ENCODE measurements at places on chromosomes 1 and 21.

- DNase-seq, result no peak
Observed at GRCh38 chr1:183234660-183235476, 48.8 kb downstream of the LAMC2 start.

GRCh38 chr1:234484218-234484617 lies 5.2 kb upstream of the TARBP1 start:
- DNase-seq, result no peak

DNA sequence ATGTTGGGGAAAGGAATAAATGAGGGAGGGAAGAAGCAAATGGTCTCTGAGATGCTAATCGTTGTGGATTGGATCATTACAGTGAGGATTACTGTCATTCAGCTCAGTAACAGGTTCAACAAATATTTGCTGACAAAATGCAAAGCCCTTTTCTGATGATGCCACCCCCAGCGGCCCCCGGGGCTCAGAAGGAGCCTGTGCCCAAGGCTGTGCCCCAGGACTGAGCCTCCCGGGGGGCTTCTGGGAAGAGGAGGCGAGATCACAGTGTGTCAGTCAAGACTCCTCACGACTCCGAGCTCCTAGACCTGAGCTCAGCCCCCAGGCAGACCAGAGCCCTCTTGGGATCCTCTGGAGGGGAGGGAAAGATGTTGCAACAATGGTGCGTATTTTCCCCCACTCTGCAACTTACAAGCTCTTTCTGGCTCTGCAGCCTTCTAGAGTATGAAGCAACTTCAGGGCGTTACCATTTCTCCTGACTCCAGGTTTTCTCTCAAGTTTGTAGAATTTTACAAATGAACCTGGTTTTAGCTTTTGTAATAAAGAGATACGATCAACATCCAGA lies 20.8 kb downstream of the EPHA8 start:
- DNase-seq, result no peak

DNA sequence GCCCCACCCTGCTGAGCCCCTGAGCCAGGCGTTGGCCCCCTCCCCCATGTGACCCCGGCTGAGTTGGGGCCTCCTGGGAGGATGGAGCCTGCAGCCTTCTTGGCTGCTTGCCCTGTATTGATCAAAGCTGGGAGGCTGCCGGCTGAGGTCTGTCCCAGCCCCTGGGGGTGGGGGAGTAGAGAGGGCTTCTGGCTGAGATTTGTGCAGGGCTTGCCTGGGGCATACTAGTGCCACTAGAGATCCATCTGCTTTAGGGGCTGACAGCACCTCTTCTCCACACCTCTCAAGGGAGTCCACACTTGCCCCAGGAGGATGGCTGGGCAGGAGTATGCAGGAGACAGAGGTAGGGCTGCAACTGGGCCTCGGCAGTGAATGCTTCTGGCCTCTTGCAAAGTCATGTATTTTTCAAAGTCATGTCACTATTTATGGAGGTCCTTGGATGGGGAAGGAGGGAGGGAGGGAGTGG lies 53.6 kb upstream of the SSBP3 start:
- DNase-seq, result no peak

DNA sequence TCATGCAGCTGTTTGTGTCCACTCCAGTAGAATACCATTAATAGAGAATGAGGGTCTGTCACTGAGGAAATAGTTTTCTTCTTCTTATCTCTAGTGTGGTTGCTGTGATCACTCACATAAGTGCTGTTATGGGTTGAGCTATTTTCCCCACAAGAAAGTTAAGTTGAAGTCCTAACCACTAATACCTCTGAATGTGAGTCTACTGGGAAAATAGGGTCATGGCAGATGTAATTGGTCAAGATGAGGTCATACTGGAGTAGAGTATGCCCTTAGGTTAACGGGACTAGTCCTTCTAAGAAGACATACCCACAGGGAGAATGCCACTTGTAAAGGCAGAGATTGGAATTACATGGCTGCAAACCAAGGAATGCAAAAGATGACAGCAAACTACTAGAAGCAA lies 70.5 kb upstream of the COL24A1 start:
- DNase-seq, result no peak

DNA sequence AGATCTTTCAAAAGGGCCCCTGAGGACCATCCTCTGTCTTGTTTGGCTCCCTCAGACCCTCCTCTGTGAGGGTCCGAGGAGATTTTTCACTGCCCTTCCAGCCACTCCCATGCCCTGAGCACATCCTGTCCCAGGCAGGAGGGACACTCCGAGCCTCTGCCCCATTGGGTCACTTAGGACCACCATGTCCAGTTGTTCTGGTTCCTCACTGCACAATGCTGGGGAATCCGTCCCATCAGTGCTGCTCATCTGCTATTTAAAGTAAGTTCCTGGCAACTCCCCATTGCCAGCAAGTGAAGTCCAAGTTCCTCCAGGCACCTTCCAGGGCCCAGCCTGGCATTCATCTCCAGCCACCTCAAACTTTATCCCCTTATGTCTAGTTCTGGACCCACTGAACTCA lies 117.5 kb upstream of the GRIK3 start:
- no peak for DNase-seq

DNA sequence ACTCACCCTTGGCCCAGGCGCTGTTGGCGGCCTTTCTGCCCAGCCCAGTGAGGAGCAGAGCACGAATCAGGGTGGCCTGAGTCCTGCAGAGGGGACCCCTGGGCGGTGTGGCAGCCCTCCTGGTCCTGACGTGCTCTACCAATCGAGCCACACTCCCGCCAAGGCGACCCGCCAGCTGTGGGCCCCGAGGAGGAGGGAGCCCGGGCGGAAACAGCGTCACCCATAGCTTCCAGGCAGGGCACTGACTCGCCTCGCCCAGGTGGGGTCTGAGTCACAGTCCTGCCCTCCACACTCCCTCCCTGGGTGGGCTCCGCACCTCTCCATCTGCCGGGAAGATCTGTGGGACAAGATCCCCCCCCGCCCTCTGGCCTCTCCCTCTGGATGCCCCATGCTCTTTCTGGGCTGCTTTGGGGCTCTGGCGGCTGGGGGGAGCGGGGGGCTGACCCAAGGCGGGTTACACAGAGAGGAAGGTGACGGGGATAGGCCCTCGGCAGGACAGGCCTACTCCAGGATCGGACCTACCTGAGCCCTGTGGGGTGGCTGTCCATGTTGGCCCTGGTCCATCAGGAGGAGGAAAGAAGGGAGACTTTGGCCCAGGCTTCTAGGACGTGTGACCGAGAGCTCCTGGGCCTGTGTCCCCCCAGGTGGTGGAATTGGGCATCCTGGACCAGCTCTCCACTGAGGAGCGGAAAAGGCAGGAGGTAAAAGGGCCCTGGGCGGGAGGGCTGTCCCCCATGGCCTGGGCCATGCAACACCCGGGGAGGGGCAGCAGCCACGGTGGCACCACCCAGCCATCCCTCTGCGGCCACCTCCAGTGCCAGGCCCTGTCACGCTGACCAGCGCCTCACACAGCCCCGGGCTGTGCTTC lies 14.0 kb downstream of the ARHGEF16 start:
- DNase-seq, result no peak

- no peak for DNase-seq
Observed at GRCh38 chr1:85406887-85407533, 57.9 kb downstream of the DDAH1 start.

- no peak for DNase-seq
Observed at GRCh38 chr1:159756397-159756796, 24.4 kb upstream of the DUSP23 start.

- no peak for DNase-seq
Observed at GRCh38 chr1:217534566-217534965, 96.3 kb downstream of the GPATCH2 start.

DNA sequence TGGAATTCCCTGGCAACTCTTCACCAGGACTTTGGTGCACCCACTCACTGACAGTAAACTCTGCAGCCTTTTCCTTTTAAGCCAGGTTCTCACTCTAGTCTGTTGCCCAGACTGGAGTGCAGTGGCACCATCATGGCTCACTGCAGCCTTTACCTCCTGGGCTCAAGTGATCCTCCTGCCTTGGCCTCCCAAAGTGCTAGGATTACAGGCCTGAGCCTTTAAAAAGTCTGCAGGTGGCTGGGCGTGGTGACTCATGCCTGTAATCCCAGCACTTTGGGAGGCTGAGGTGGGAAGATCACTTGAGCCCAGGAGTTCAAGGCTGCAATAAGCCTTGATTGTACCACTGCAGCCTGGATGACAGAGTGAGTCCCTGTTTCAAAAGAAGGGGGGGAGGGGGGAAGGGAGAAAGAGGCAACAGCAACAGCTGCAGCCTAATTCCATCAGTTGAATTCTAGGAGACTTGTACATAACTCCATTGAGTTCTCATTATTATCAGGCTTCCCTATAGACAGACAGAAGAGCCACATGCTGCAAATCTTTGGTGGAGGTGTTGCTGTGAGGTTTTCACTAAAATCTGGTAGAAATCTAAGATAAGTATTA lies 8.1 kb upstream of the HNRNPR start:
- no peak for DNase-seq

GRCh38 chr1:97500760-97501159 lies 420.1 kb downstream of the DPYD start:
- no peak for DNase-seq

GRCh38 chr1:110384581-110385321 lies 6.1 kb downstream of the SLC16A4 start:
- DNase-seq, result no peak

GRCh38 chr1:233679591-233680373 lies 65.9 kb downstream of the KCNK1 start:
- no peak for DNase-seq

- DNase-seq, result no peak
Observed at GRCh38 chr1:33111965-33112364, 31.0 kb downstream of the AZIN2 start.

GRCh38 chr1:47812904-47813514 lies 184.2 kb downstream of the TRABD2B start:
- DNase-seq, result no peak

- no peak for DNase-seq
Observed at GRCh38 chr1:55065648-55066047, 26.3 kb downstream of the PCSK9 start.

DNA sequence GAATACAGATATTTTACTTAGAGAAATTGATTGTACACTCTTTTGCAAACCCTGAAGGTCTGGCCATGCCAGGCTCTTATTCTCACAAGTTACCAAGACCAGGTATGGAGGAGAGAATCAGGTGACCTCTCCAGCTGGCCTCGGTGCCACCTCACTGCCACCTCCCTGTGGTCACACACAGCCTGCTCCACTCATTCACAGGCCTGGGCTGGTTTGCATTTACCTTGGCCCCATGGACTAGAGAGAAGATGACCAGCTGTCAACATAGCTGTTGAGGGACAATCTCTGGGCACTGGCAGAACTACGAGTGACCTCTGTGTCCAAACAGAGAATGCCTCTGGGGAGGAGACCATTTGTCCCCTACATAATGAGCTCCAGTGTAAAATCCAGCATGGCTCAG lies 291.2 kb upstream of the RUNX1 start:
- DNase-seq, result no peak

DNA sequence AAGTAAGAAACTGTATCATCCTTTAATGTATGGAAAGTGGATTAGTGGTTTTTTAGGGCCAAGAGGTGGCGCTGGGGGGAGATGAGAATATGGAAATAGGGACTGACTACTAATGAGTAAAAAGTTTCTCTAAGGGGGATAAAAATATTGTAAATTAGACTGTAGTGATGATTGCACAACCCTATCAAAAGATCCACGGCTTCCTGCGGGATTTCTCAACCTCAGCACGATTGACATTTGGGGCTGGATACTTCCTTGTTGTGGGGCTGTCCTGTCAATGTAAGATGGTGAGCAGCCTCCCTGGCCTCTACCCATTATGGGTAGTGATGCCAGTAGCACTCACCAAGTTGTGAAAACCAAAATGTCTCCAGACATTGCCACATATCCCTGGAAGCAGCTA lies 36.0 kb upstream of the PRDM2 start:
- DNase-seq, result no peak

DNA sequence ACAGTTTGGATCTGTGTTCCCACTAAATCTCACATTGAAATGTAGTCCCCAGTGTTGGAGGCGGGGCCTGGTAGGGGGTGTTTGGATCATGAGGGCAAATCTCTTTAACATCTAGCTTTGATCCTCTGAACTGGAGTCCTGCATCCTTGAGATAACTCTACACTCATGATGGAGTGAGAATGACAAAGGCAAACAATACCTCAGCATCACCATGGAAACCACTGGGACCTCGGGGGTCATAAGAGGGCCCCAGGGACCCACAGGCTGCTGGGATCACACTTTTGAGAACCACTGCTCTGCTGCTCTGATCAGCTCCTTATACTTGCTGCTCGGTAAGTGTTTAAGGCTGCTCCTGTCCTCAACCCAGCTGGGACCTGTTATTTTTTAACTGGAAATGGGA lies 13.4 kb upstream of the OBSCN start:
- DNase-seq, result no peak

GRCh38 chr1:39239968-39240367 lies 35.5 kb downstream of the MACF1 start:
- DNase-seq, result no peak

DNA sequence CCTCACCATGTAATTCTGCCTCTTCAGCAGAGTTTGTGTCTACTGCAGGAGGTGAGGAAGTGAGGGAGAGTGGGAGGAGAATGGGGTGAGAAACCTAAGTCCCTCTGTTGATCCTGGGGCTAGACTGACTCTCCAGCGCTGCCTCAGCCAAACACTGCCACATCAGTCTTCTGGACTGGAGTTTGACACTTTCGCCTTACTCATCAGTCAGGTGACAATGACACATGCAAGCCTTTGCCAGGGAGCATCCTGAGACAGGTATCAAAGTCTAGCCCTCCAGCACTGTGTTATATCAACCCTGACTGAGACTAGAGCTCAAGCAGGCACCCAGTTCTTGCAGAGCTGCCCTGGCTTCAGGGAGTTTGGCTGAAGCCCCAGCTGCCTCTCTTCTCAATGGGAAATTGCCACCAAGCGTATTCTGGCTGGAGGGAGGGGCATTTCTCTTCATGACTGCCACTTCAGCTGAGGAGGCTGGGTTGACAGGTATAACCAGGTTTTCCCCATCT lies 33.3 kb upstream of the SUCO start:
- no peak for DNase-seq

GRCh38 chr21:29237110-29238052 lies 61.3 kb upstream of the BACH1 start:
- no peak for DNase-seq

DNA sequence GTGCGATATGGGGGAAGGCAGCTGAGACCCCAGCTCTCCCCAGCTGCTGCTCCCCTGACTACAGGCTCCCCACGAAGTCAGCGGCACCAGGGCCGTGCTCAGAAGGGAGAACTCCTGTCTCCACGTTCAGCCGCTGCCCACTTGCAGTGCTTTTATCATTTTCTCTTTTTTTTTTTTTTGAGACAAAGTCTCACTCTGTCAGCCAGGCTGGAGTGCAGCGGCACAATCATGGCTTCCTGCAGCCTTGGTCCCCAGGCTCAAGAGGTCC lies 933 bp upstream of the FTCD start:
- no peak for DNase-seq
